ENCODE measurements at places on chromosomes 2 and 18. TPM values are rescaled to one million over a fixed set of nuclear protein-coding genes. Genes with fewer than 3 reads are reported as not detected.

GRCh38 chr2:42025151-42025582 lies 22.7 kb upstream of the PKDCC start:
- no peak for DNase-seq

GRCh38 chr2:102074152-102074783 lies 68.3 kb upstream of the IL1R1 start:
- no peak for DNase-seq

DNA sequence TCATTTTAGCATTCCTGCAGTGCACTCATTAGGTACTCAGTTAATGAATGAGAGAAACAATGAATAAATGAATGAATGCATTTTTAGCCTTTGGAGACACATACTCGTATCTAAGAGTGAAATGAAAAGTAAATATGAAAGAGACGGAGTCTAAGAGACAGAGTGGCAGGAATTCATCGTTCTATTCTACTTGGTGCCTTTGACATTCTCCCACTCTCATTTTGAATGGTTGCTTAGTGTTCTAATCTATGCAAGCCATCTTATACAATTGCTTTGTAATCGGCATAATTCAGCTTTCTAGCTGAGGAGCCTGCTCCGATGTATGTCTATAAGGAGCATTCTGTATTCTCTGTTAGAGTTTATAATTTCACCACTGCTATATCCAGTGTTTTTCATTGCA lies 554.9 kb downstream of the PLCL1 start:
- no peak for DNase-seq

The TUBA4B gene
- total RNA-seq, result not detected

The SERPINB12 gene
- not detected for total RNA-seq

The RRM2 gene
- 2.6 TPM for total RNA-seq

The ACTG2 gene
- 108 TPM for total RNA-seq

All from breast epithelium (tissue), 4 donors.